ENCODE measurements at places on chromosomes 3 and 15. TPM values are rescaled to one million over a fixed set of nuclear protein-coding genes. Genes with fewer than 3 reads are reported as not detected.

The UACA gene
- total RNA-seq = not detected

The DAZL gene
- not detected for total RNA-seq

GRCh38 chr15:48510976-48511375, 134.5 kb downstream of the FBN1 start:
- DNase-seq = no peak

- DNase-seq = no peak
Measured at GRCh38 chr3:116254541-116254940, 190.7 kb downstream of the LSAMP start.

DNA sequence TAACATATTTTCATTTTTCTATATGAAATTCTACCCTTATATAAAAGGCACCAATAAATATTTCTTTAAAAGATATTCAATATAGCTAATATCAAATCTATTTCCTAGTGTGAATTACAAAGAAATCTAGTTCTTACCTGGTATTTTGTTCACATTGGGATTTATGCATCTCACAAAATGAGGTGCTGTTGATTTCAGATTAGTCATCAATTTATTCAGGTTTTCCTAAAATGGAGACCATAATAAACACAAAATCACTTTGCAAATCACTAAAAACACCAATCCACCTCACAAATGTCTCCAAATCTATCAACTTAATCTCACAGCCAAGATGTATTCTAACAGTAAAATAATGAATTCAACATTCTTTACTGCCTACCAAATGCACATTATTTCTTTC, 51.2 kb downstream of the MYH15 start:
- DNase-seq = no peak
